CD4-positive, alpha-beta T cell treated with Interleukin-15 for 1 hour (primary cell): ENCODE measurements at places on chromosomes 5 and 9.
A peak's percentile ranks its signal among the peaks of the same experiment; 100 is the strongest.

DNA sequence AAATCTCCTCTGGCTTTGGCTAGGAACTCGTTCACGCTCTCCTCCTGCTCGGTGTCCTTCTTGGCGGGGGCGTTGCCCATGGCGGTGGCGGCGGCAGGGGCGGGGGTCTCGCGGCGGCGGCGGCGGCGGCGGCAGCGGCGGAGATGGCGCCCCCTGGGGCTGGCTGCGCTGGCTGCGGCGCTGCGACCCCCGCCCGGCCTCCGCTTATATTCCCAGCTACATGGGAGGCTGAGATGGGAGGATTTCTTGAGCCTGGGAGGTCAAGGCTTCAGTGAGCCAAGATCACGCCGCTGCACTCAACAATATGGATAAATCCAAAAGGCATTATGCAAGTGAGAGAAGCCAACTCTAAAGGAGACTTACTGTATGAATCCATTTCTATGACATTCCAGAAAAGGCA is at the start of gene PRKACG:
PRKACG (minus strand) TSS at position 101 of the 400 bp plus-strand sequence; CDS start at position 80, 21 bp downstream.
- no peak for DNase-seq

- no peak for DNase-seq
Measured at GRCh38 chr5:173830421-173830820, 57.7 kb upstream of the CPEB4 start.

DNA sequence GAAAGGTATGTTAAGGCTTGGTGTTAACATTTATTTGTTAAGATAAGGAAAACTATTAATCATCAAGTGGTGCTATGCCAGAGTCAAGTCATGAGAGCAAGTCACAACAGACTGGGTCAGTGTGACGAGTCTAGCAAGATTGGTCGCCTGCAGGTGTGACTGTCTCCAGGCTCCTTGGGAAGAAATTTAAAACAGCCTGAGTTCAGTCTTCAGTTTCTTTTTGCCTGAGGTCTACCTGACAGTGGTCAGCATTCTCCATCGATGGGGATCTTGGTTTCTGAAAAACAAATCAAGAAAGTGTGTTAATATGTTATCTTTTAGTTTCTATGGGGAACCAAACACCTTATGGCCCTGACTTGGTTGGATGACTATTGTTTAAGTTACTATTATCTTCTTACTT is 56.3 kb downstream of the CETN3 start:
- no peak for DNase-seq

DNA sequence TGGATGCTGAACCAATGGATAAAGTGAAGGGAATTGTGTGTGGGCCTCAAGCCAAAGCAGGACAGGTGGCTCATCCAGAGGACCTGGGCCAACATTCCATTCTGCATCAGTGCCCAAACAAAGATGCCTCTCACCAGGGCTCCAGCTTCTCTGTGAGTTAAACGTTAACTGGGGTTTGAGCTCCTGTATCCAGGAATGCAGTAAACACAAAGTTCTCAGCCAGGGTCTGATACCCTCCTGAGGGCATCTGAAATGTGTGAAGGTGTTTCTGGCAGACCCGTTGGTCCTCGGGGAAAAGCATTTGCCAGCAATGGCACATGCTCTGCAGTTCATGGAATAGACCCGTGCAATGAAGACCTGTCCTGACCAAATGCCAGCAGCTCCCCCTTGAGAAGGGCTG is 33.9 kb upstream of the AOPEP start:
- DNase-seq = no peak

DNA sequence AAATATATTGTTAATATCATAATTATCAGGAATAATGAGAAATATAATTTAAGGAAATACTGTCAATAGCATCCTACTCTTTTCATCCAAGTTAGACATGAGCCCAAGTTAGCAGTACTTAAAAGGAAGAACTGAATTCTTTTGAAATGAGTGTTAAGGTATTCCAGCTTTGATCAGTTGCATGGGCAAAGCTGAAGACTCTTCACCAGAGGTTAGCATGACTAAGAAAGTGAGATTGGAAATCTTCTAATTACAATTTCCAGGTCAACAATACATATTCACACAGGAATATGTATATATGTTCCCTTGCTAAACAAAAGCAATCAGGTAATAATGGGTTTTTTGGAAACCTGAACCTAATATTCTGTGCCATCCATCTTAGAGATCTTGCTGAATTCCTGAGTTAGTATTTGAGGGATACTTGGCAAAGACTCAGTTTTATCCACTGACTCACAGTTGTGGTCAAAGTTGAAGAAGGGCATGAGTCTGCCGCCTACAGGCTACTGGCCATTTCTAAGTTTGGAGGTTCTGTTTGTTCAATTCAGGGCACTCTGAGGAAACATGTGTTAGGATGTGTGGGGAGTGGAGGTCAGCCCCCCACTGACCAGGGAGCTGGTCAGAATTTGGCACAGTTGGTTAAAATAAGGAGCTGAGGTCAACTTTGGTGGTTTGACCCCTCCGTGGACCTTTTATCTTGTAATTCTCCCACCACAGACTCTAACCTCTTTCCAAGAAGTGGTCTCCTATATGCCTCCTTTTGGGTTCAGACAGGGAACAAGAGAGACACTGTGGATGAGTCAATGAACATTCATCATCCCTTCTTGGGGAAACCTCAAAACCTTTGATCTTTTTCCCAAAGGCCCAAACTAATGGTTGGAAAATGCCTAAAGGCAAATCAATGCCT is 118.3 kb downstream of the PIK3R1 start:
- no peak for DNase-seq

- DNase-seq = no peak
Measured at GRCh38 chr5:132981288-132981687, 17.9 kb upstream of the AFF4 start.

DNA sequence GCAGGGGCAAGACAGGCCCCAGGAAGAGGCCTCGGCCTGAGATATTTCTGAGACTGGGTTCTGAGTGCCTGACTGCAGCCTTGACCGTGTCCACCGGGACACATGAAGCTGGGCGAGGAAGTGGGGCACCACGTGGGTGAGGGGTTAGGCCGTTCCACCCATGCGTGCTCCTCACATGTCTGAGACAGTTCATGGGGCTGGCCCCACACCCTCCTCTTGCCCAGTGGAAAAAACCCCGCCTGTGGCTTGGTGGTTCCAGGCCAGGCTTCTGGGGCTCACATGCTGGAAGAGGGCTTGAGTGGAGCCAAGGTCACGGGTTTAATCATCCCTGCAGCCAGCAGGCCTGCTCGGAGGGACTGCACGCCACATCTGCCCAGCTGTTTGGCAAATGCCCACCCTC is 11.4 kb downstream of the HMCN2 start:
- DNase-seq = no peak

GRCh38 chr9:105993116-105993854 is 298.9 kb downstream of the TMEM38B start:
- no peak for DNase-seq

GRCh38 chr9:37956904-37957663 is 53.2 kb upstream of the SLC25A51 start:
- no peak for DNase-seq

DNA sequence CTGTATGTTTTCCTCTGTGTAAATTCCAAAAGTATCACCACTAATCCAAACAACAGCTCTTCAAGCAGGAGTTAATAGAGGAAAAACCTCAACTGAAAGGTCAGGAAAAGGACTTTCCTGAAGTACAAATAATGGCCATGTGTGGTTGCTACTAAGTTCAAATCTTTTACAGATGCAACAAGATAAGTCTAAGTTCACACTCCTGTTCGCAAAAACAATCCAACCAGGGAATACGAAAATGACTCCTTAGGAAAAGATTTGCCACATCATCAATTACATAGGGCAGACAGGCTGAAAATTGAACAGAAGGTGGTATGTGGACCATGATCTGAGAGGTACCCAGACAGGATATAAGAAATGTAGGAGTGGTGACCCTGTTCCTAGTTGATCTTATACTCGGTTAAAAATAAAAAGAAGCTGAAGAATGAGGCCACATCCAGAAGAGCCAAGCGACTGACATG is 210.2 kb downstream of the TSSK1B start:
- DNase-seq = no peak

- no peak for DNase-seq
Measured at GRCh38 chr5:84430863-84431663, 46.4 kb upstream of the EDIL3 start.

- DNase-seq = no peak
Measured at GRCh38 chr5:133130387-133131118, 78.7 kb downstream of the HSPA4 start.

DNA sequence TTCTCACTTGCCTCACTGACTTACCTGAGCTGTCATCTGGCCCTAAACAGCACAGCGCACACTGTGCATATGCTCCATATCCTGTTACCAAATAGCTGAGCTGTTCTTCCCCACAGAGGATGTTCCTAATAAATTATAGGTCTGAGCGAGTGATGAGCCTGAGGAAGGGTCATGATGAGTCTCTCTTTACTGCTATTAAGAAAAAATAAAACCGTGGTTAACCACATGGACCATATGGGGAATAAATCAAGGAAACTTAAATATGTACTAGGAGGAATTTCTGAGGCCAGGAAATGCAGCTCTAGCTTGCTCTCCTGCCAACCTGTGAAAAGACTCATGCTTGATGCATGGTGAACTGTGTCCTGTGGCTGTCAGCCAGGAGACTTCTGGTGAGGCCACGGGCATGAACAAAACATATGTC is 424.8 kb upstream of the DMAC1 start:
- DNase-seq = no peak

DNA sequence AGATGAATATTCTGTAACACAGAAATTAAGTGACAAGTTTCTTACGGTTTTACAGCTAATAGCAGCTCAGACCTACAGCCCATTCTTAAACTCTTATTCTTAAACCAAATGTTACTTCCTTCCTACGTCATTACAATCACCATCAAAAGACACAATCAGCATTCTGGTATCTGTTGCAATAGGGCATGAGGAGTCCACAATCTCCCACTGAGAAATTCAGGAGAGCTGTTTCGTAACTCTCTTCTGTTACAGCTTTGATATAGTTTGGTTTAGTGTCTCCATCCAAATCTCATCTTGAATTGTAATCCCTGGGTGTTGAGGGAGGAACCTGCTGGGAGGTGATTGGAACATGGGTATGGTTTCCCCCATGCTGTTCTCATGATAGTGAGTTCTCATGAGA is 163.4 kb downstream of the GAS1 start:
- no peak for DNase-seq

GRCh38 chr5:31270396-31270795 is 76.9 kb downstream of the CDH6 start:
- DNase-seq = no peak

GRCh38 chr9:107142430-107142829 is 140.6 kb upstream of the RAD23B start:
- DNase-seq = no peak

DNA sequence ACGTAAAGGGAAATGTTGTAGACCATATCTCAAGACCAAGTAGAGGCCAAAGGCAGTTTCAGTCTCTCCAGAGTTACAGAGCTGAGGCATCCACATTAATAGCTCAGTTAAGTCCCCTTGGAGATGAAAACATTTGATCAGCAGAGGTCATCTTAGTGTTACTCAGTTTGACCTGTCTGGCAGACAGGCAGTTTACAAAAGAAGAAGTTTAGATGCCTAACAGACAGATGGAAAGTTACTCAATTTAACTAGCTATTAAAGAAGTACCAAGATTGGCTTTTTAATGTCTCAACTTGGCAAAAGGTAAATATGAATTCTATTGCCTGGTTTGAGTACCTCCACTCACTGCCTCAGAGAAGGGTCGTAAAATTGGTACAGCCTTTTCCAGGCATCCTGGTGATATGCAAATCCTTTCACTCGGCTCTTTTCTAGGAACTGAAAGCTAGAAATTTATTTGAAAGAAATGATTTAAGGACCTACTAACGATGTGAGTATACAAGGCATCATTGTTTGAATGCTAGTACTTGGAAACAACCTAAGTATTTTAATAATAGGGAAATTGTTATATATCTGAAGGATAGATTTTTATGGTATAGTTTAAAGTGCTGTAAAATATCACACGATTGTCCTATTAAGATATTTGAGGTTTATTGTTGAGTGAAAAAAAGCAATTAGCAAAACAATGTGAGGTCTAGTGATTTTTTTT is 14.8 kb downstream of the ACO1 start:
- no peak for DNase-seq

- DNase-seq = peak; percentile 71
Measured at GRCh38 chr5:138032028-138032571, 779 bp downstream of the FAM13B start.

DNA sequence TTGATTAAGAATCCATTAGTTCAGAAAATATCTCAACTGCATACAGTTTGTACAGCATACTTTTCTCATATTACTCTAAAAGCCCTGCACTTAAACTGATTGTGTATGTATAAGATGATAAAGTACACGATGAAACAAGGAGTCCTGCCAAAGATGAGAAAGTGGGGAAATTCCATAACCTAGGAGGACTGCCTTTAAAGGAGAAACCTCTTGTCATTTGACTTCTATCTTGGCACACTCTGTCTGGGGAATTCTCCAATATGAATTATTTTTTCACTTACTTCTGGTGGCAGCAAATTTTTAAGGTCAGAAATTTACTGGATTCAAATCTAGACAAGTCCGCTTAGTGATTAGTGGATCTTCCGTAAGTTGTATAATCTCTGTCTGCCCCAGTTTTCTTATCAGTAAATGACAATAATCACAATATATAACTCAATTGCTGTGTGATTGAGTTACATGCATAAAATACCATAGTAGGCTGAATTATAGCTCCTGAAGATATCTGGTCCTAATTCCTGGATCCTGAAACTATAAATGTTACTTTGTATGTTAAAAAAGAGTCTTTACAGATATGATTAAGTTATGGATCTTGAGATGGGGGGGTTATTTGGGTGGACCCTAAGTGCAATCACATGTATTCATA is 17.0 kb upstream of the ISOC1 start:
- no peak for DNase-seq

DNA sequence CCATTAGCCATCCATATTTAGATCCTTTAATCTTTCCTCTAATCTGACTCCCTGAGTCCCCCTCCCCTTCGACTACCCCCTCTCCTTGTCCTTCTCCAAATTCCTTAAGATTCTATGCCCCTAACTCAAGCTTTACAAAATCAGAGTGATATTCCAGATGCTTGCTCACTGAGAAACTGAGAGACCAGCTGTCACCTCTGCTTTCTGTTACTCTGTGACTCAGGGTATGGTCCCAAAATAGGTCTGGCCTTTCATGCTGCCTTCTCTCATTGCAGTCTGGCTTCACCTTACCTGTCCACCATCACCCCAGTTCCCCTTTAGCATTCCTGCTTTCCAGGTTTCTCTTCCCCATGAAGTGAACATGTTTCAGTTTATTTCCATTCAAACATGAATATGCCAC is 383.3 kb upstream of the SLC30A5 start:
- DNase-seq = no peak

- DNase-seq = no peak
Measured at GRCh38 chr9:89915187-89915586, 310.4 kb downstream of the GADD45G start.

DNA sequence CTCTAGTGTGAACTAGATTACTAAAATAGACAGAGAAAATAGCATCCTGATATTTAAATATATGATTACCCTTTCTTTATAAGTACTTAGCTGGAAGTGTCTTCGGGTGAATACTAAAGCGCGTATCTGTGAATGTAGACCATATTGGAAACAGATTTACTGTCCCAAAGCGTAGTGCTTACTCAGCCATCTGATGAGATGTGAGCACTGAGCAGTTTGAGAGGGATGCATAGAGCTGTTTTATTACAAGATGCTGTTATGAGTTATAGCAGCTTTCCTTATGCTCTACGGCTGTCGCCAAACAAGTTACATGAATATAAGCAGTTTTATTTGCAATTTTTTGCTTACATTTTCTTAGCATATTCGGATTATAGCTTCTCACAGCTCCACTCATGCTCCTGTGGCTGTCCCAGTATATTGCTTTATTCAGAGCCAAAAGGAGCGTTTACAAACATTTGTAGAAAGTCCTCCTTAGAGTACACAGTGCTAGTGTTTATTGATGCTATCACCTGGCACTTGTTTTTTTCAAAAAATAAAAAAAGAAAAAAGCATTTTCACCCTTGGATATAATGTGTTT is 981.4 kb upstream of the WWC1 start:
- no peak for DNase-seq

- no peak for DNase-seq
Measured at GRCh38 chr9:15103290-15103689, 193.1 kb upstream of the FREM1 start.
